CD4-positive, alpha-beta T cell treated with Interleukin-21 for 1 hour (primary cell): ENCODE measurements at places on chromosomes 1 and 21.

DNA sequence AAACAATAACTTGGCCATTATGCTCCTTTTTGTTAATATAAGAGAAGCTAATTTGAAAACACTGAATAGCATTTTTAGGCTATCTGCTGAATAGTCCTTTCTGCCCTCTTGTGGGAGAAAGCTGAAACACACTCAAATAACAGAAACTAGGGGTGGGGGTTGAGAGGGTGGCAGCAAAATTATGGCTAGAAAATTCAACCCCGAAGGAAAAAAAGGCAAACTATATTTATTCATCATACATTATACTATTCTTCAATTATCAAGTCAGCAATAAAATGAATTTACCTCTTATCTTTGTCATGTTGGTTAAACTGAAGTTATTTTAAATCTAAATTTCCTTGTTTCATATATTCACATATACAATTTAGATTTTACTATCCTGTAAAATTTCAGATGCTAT, 255.9 kb downstream of the FAF1 start:
- DNase-seq: peak; percentile 22

- DNase-seq: no peak
Observed at GRCh38 chr1:54359393-54360162, 46.6 kb downstream of the SSBP3 start.

GRCh38 chr1:227928811-227929375, 18.8 kb downstream of the WNT9A start:
- DNase-seq: no peak

DNA sequence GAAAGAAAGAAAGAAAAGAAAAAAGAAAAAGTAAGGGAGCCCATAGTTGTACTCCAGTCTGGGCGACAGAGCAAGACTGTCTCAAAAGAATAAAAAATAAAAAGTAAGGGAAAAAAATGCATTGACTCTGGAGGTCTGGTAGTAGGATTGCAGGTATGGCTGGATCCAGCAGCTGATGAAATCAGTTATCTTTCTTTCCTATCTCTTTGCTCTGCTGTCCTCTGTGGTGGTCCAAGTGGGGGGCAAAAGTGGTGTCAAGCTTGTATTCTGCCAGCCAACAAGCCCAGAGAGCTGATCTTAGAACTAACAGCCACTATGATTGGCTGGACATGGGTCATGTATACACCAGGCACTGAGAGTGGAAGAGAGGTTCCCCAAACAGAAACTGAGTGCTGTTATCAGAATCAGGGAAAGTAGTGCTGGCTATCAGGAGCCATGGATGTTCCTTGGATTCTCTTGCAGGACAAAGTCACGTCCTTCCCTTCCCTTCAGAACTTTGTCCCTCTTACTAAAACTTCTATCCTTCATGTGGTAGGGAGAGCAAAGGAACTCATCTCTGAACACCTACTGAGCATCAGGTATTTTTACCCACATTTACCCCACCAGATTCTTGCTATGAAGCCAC, 3.5 kb upstream of the FBLIM1 start:
- no peak for DNase-seq

DNA sequence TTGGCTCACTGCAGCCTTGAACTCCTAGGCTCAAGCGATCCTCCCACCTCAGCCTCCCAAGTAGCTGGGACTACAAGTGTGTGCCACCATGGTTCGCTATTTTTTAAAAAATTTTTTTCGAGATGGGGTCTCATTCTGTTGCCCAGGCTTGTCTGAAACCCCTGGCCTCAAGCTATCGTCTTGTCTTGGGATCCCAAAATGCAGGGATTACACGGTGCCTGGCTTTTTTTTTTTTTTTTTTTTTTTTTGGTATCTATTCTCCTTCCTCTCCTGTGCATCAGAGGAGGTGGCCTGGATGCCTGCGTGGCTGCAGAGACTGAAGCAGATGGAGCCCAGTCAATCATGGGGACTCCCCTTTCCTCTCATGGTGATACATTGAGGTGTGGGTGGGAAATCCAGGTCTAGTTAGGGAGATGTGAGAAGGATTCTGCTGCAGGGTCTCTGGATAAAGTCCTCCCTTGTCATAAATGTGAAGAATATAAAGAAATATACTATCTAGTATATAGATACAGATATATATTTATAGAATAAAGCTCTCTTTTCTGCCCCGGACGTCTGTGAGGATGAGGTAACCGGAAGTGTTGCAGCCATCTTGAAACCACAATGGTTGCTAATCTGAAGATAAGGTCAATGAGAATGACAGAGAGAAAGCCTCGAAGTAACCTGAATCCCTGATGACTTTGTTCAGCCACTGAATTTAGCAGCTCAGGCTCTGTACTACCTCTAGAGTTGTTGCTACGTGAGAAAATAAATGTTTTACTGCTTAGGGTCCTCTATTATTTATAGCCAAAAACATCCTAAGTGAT, 19.5 kb upstream of the RGSL1 start:
- DNase-seq: peak; percentile 58

DNA sequence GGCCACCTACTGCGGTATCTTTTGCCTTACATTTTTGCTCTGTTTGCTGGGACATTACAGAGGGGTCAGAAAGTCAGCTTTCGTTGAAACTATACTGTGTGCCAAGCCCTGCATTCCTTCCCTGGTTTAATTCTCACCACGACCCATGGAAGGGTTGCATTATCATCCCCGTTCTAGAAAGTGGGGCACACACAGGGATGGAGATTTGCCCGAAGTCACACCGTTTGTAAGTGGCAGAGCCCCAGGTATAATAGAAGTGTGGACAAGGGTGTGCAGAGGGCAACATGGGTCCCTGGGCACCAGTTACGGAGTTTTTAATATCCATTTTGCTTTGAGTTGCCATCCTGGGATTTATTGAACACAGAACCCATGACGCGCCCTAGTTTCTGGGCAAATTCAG, 11.8 kb downstream of the DMRTB1 start:
- DNase-seq: no peak

DNA sequence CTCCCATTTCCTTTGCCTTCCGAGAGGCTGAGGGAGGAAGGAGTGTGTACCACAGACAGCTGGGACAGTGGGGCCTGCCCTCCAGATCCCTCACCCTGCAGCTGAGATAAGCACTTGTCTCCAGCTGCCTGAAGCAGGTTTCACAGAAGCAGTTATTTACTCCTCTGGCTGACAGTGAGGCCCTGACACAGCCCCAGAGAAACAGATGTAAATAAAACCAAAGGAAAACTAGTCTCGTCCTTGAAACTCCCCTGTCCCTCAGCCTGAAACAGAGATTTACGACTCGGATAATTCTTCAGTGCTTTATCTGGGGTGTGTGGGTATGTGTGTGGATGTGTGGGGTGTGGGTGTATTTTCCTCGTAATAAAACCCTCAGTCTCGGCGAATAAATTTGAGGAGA, 181.1 kb downstream of the IGSF21 start:
- no peak for DNase-seq

GRCh38 chr1:23854568-23854967, 13.5 kb downstream of the FUCA1 start:
- DNase-seq: peak; percentile 20

DNA sequence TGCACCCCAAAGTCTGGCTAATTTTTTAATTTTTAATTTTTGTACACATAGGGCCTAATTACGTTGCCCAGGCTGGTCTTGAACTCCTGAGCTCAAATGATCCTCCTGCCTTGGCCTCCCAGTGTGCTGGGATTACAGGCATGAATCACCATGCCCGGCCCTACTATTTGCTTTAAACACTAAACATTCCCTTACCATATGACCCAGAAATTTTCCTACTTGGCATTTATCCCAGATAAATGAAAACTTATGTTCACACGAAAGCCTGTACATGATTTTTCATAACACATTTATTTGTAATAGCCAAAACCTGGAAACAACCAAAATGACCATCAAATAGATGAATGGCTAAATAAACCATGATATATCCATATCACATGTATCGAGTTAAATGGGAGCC, 35.8 kb downstream of the NDUFS5 start:
- no peak for DNase-seq

DNA sequence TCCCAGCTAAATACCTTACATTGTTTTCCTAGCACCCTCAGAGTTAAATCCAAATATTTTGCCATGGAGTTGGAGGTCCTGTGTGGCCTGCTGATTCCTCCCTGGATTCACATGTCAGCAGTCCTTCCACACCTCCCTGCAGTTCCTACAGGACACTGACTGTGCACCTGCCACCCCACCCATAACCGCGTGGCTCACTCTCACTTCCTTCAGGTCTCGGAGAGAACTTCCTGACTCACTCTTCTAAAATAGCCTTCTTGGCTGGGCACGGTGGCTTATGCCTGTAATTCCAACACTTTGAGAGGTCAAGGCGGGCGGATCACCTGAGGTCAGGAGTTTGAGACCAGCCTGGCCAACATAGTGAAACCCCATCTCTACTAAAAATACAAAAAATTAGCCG, 8.4 kb upstream of the CAMTA1 start:
- DNase-seq: no peak

GRCh38 chr1:51294566-51295184, 35.7 kb downstream of the TTC39A start:
- no peak for DNase-seq

DNA sequence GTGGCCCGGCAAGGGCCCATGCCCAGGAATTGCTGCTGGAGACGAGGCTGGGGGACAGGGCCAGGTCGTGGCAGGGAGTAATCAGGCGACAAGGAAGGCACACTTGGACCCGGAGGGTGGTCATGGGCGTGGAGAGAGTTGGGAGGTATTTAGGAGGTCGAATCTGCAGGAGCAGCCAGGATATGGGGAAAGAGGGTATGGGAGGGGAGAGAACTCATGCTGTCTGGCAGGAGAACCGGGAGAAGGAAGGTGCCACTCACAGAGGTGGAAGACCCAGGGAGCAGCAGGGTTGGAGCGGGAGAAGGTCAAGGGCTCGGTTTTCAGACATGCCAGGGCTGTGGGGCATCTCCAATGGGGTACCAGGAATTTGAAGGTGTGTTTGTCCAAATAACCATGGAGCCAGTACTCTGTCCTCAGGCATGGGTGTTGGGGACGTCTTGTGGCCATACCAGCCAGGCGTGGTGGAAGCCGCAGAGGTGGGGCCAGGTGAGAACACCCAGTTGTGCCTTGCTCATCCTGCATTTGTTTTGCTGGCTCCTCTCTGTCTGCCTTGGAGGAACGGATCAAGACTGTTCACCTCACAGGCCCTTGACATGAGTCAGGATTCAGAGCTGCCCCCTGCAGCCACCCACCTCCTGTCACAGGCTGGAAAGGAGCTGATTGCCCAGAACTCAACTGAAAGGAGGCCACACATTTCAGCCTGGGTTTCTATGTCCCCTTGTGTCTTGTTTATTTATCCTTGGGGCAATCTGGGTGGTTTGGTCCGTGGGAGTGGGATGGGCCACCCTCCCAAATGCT, 111.6 kb downstream of the SPSB1 start:
- DNase-seq: no peak

DNA sequence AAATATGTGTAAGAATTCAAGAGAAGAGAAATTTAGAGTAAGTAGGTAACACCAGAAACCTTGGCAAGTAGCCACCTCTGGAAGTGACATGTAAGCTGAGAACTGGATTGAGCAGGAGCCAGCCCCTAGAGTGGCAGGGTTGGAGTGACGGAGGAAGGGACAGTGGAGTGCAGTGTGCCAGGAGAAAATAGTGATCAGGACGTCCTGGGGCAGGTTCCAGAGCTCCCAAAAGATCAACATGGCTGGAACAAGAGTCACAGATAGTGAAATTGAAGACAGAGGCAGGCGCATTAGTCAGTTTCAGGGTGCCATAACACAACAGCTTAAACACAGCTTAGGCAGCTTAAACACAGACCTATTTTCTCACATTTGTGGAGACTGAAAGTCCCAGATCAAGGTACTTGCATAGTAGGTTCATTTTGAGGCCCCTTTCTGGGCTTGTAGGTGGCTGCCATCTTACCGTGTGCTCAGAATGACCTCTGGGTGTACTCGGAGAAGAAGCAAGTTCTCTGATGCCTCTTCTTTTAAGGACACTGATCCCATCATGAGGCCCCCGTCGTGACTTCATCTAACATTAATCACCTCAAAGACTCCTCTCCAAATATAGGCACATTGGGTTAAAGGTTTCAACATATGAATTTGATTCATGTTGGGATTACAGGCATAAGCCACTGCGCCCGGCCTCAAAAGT, 37.2 kb downstream of the GNPAT start:
- DNase-seq: no peak

DNA sequence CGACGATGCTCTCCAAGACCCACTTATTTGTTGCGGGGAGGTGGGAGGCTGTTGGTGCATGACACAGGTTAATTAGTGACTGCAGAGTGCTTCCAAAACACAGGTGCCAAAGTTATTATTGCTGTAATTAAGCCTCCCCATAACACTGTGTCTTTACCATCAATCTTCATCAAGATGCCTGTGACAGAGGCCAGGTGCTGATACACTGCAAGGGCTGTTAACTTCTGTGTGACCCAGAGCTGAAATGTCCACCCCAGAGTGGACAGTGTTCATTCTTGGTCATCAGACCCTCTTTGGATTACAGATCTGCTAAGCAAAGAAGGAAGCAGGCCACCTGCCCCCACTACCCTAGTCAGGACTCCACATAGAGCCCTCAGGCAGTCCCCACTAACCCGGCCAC, 55.5 kb downstream of the CAPN8 start:
- DNase-seq: no peak

GRCh38 chr1:207988326-207989165, 77.6 kb upstream of the CD34 start:
- no peak for DNase-seq

DNA sequence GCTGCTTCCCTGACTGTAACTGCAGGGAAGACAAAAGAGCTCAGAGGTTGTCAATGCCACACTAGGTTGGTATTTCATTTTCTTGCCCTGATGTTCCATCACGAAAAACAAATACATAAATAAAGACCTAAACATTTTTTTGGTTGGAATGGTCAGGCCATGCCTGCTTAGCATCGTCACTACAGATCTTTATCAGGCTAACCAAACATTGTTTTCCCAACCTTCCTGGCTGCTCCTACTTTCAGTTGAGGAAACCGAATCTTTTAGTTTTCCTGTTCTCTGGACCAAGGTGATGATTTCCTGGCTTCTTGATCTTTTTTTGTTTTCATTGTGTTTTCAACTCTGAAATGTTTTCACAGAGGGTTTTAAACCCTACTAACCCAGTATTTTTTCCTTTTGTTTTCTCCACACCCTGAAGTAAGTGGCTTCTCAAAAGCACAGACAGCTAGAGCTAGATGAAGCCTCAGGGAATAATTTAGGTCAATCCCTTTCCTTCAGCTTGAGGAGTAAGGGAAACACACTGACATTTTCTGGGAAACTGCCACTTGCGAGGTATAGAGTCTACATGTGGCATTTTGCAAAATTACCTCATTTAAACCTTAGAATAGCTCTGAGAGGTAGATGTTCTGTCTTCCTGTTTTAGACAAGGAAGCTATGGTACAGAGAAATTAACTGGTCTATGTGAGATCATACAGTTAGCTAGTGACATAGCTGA, 67.2 kb upstream of the CNN3 start:
- DNase-seq: no peak
